ENCODE measurements at places on chromosomes 7 and 10. TPM values are rescaled to one million over a fixed set of nuclear protein-coding genes. Genes with fewer than 3 reads are reported as not detected.
A peak's percentile ranks its signal among the peaks of the same experiment; 100 is the strongest.

DNA sequence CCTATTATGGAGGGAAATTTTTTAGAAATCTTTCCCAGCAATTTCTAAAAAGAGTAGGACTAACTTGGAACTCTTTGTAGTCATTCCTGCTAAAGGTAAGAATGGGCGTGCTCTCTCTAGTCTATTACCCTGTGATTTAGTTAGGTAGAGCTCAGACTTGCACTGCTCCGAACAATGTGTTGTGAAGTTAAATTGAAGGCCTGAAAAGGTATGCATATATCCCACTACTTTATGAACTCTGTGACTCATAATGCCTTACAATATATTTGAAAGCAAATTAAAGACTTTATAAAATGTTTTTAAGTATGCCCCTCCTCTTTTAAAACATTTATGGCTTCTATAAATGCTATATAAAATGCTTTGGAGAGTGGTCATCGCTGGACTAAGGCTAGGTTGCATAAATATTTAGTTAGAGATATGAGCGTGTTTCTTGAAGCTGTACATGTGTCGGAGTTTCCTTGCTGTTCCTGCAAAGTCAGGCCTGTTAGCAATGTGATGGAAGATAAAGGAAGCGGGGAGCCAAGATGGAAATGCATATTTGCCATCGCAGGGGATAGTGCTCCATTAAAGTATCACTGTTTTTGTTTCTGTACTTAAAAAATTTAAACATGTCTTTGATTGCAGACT lies 761.4 kb downstream of the LRMDA start:
- H3K36me3 ChIP-seq = no peaks in the 10 kb centered on the region
- no peak overlapping the region for H3K4me3 ChIP-seq
- no peaks in the 10 kb centered on the region for H3K27me3 ChIP-seq
- H3K4me1 ChIP-seq = no peaks in the 10 kb centered on the region
- no peak for DNase-seq

DNA sequence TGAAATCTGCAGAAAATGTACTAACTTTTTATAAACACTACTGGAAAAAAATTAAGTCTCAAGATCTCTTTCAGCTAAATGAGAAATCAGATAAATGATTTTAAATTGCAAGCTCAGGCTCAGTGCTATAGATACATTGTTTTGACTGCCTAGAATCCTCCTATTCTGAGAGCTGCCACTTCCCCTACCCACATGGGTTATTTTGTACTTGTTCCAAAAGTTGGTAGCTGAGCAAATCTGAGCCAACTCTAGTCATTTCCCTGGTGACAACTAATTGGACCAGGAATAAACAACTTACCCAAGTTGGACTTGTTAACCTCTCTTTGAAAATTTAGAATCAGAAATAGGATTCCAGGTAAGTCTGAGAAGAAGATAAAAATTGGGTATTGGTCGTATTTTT lies 202.1 kb downstream of the MBL2 start:
- no peaks in the 10 kb centered on the region for H3K27me3 ChIP-seq
- no peak overlapping the region for H3K27ac ChIP-seq
- no peaks in the 10 kb centered on the region for H3K36me3 ChIP-seq
- H3K4me1 ChIP-seq = no peaks in the 10 kb centered on the region

- no peak for DNase-seq
- H3K27ac ChIP-seq = no peak overlapping the region
Observed at GRCh38 chr7:37663693-37664092, 19.9 kb upstream of the GPR141 start.

- no peak overlapping the region for H3K4me3 ChIP-seq
- no peak overlapping the region for H3K27ac ChIP-seq
- H3K4me1 ChIP-seq = no peaks in the 10 kb centered on the region
- no peaks in the 10 kb centered on the region for H3K36me3 ChIP-seq
Observed at GRCh38 chr10:106515206-106515790, 649.2 kb downstream of the SORCS1 start.

DNA sequence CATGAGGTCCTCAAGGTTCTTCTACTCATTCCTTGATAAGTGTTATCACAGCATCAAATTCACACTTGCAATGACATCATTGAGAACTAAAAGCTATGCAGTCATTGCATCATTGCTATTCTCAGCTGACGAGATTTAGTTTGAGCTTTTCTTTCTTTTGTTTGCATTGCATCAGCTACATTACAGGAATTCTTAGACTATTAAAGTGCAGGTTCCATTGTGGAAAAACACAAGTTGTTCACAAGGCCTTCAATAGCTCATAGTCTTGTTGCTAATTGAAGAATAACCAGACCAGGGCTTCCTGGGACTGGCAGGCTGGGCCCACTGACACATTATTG lies 139.3 kb downstream of the CXCL12 start:
- DNase-seq = no peak

DNA sequence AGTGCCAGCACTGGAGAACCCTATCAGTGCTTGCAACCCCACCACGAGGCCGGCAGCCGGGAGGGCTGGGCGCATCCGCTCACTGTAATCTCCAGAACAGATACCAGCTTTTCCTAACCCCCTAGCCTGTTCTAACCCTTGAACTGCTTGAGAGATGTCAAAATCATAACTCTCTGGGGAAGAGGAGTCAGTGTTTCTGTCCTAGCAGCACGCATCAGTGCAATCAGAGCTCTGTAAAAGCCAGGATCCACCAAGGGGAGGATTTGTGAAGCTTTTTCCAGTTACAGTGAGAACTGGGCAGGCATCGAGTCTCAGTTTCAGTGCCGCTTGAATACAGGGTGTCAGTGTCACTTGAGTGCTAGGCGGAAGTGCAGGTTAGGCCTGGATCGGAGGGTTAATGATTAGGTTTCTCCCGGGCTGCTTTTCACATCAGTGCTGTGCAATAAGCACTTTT lies 104.5 kb upstream of the INSYN2A start:
- no peak overlapping the region for H3K27ac ChIP-seq
- H3K27me3 ChIP-seq = peaks cover 2% of the 10 kb centered on the region
- peaks cover 2% of the 10 kb centered on the region for H3K4me1 ChIP-seq
- H3K36me3 ChIP-seq = no peaks in the 10 kb centered on the region
- no peak overlapping the region for H3K4me3 ChIP-seq

OR2A7 gene
- 2.0 TPM for total RNA-seq

- H3K27ac ChIP-seq = no peak overlapping the region
- H3K4me1 ChIP-seq = peaks cover 60% of the 10 kb centered on the region
- no peak overlapping the region for H3K4me3 ChIP-seq
- no peak for DNase-seq
- no peaks in the 10 kb centered on the region for H3K36me3 ChIP-seq
- no peaks in the 10 kb centered on the region for H3K27me3 ChIP-seq
Observed at GRCh38 chr7:36787933-36788378, 63.7 kb upstream of the AOAH start.

- H3K27ac ChIP-seq = no peak overlapping the region
- DNase-seq = no peak
- no peaks in the 10 kb centered on the region for H3K27me3 ChIP-seq
- no peak overlapping the region for H3K4me3 ChIP-seq
Observed at GRCh38 chr7:70512761-70513160, 619.2 kb upstream of the GALNT17 start.

GRCh38 chr10:124092860-124093773 lies at the start of gene CHST15:
CHST15 (minus strand) TSS chr10:124093598; CDS start chr10:124046212, 47,386 bp downstream.
- H3K27me3 ChIP-seq = peaks cover 49% of the 10 kb centered on the region
- no peaks in the 10 kb centered on the region for H3K4me1 ChIP-seq
- no peaks in the 10 kb centered on the region for H3K36me3 ChIP-seq
- DNase-seq = no peak
- no peak within 1 kb of the TSS for H3K27ac ChIP-seq
- H3K4me3 ChIP-seq = peak within 1 kb of the TSS; percentile 29

DNA sequence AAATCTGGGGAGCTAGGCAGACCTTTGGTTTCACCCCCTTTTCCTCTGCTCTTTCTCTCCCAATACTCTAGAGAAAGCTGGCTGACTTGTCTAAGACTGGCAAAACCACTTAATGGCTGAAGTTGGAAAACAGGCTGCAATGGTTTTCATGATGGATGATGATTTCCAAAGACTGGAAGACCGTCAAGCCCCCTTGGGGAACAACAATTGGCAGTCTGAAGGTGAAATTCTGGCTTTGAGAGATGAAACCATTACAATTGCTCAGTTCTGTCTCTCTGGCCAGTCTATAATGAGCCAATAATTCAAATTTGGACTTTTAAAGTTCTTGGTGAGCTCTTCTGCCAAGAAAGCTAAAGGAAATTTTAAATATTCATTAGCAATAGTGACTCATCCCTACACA lies 680.5 kb downstream of the PARD3 start:
- H3K4me3 ChIP-seq = no peak overlapping the region
- H3K27ac ChIP-seq = no peak overlapping the region
- H3K27me3 ChIP-seq = peaks cover 17% of the 10 kb centered on the region
- H3K36me3 ChIP-seq = no peaks in the 10 kb centered on the region

DNA sequence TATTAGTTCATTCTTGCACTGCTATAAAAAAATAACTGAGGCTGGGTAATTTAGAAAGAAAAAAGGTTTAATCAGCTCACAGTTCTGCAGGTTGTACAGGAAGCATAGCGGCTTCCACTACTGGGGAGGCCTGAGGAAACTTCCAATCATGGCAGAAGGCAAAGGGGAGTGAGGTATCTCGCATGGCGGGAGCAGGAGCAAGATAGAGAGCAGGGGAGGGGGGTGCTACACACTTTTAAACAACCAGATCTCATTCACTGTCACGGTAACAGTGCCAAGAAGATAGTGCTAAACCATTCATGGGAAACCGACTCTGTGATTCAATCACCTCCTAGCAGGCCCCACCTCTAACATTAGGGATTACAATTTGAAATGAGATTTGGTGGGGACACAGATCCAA lies 11.6 kb downstream of the ADAMTS14 start:
- H3K27me3 ChIP-seq = no peaks in the 10 kb centered on the region
- no peak overlapping the region for H3K27ac ChIP-seq
- no peak overlapping the region for H3K4me3 ChIP-seq
- no peak for DNase-seq

DNA sequence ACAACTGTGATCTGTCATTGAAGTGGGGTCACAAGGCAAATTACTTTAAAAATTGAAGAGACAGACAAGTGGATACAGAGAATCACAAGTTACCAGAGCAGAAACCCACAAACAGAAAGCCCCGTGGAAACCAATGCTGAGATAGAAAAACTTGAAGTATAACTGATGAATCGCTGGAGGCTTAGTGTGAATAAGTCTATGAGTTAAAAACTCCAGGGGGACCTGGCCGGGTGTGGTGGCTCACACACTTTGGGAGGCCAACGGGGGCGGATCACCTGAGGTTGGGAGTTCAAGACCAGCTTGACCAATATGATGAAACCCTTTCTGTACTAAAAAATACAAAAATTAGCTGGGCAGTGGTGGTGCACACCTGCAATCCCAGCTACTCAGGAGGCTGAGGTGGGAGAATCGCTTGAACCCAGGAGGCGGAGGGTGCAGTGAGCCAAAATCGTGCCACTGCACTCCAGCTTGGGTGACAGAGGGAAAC lies 69.7 kb upstream of the ZNRF2 start:
- no peak overlapping the region for H3K4me3 ChIP-seq
- H3K27me3 ChIP-seq = peaks cover 8% of the 10 kb centered on the region
- H3K36me3 ChIP-seq = no peaks in the 10 kb centered on the region
- no peak overlapping the region for H3K27ac ChIP-seq

LRRN3 gene
- 4.4 TPM for total RNA-seq

EPDR1 gene
- total RNA-seq = 0.51 TPM

DNA sequence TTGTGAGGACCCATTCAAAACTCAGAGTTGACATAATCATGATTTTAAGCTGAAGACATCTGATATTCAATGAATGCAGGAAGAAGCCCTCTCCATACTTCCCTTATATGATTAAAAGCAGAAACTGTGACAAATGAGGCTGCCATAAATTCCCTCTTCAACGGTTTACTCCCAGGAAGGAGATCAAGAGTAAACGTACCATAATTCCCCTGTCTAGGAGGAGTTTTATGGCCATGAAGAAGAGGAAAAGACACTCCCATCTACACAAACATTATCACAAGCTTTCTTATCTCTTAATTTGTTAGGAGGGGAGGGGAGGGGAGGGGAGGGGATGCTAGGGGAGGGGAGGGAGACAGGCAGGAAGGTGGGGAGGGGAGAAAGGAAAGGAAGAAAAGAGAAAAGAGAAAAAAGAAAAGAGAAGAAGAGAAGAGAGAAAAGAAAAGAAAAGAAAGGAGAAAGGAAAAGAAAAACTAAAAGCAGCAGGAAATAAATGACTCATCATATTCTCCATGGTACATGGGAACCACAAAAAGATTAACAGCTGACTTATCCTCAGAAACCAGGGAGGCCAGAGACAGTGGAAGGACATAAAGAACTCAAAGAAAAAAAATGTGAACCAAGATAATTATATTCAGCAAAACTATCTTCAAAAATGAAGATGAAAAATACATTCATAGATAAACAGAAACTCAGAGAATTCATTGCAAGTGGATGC lies 121.6 kb downstream of the ALOX5 start:
- H3K4me3 ChIP-seq = no peak overlapping the region
- no peak for DNase-seq
- peaks cover 11% of the 10 kb centered on the region for H3K36me3 ChIP-seq
- H3K27ac ChIP-seq = peak overlapping the region; percentile 23

CALCR gene
- not detected for total RNA-seq

SORBS1 gene
- 1.8 TPM for total RNA-seq

DNA sequence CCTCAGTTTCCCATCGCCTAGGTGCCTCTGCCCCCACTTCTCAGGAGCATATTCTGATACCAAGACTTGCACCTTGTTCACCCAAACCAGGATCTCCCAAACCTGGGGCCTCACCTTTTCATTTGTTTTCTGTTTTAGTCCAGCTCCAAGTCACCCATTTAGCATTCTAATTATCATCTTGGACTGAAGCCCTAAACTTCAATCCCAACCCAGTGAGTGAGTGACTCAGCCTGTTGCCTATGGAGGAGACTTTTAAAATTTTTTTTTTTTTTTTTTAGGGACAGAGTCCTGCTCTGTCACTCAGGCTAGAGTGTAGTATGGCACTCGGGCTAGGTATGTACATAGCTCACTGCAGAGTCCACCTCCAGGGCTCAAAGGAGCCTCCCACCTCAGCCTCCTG lies 378.9 kb upstream of the AUTS2 start:
- no peak for DNase-seq
- H3K27ac ChIP-seq = no peak overlapping the region
- H3K36me3 ChIP-seq = no peaks in the 10 kb centered on the region
- H3K27me3 ChIP-seq = no peaks in the 10 kb centered on the region
- no peak overlapping the region for H3K4me3 ChIP-seq

DNA sequence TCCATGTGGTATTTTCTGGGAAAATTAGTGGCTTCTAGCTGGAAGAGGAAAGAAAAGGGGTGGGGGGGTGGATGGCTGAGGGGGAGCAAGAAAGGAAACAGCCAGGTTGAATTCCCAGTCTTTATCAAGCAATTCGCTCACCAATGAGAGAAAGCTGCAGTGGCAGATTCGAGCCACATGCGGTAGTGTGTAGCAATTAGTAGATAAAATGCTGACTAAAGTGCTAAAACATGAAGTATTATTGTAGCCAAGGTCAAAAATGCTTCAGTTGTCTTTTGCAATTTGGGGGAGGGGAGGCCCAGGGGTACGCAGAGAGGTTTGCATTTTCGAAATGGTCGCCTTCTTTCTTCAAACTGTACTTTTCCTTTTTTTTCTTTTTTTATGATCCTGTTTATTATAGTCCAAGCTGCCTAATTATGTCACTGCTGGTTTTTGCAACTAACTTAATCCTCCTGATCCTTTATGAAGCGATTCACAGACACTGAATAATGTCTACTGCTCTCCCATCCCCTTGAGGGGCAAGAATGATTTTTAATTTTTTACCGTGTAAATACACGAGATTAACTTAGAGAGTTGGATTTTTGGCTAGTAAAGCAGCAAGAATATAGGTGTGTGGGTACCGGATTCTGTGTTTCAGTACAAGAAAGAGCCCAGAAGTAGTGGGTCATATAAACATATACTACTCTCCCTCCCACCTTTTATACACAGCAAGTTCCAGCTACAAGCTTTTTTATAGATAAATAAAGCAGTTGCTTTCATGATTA lies 3.6 kb upstream of the ARID5B start:
- H3K4me3 ChIP-seq = peak overlapping the region; percentile 66
- H3K27me3 ChIP-seq = no peaks in the 10 kb centered on the region
- DNase-seq = peak; percentile 47
- peaks cover 6% of the 10 kb centered on the region for H3K36me3 ChIP-seq
- peaks cover 41% of the 10 kb centered on the region for H3K4me1 ChIP-seq

Measured in activated CD4-positive, alpha-beta memory T cell treated with anti-CD3 and anti-CD28 coated beads for 36 hours (primary cell).